ENCODE measurements at places on chromosomes 1 and 21.
A peak's percentile ranks its signal among the peaks of the same experiment; 100 is the strongest.

DNA sequence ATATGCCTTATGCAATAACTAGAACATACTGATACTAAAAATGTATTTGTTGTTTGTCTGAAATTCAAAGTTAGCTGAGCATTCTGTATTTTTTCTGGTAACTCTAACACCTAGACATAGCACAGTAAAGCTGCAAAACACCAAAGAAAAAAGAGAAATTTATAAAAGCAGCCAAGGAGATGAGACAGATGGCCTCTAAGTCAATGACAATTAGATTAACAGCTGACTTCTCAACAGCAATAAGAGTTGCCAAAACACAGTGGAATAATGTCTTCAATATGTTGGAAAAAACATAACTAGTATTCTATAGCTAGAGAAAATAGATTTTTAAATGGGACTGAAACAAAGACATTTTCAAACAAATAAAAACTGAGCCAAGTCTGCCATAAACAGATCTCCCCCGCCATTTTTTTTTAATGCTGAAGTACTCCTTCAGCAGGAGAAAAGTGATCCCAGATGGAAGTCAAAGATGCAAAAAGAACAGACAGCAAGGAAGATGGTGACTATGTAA, 81.3 kb downstream of the SYF2 start:
- DNase-seq = no peak

DNA sequence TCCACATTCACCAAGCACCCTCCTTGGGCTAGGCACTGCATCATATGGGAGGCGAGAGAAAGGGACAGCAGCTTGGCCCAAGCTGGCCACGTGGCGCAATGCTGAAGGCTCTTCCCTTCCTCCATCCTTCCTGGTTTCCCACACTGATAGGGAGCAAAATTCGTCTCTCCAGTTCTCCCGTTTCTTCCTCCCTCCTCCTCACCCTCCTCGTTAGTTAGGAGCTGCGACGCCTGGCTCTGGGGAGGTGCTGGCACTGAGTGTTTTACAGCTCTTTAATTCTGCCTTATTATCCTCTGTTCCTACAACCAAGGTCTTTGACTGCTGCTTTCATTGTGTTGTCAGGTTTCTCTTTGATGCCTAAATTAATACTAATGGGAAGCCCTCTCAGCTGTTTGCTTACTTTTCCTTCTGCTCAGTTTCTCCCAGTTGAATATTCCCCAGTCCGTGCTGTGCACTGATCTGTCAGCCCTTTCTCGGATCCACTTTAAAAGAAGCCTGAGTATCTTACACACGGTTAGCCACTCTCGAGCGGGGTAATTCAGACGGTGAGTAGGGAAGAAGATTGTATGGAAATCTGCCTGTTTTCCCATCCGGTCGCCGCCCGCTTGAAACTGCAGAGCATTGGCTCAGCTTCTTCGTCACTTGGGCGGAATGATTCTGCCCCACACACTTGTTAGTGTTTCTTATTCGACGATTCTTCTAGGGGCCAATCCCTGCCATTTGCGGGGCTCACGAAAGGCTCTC, 56.2 kb upstream of the SMYD2 start:
- no peak for DNase-seq

- DNase-seq = peak; percentile 94
Measured at GRCh38 chr1:8985915-8986813, 40.1 kb downstream of the SLC2A7 start.

DNA sequence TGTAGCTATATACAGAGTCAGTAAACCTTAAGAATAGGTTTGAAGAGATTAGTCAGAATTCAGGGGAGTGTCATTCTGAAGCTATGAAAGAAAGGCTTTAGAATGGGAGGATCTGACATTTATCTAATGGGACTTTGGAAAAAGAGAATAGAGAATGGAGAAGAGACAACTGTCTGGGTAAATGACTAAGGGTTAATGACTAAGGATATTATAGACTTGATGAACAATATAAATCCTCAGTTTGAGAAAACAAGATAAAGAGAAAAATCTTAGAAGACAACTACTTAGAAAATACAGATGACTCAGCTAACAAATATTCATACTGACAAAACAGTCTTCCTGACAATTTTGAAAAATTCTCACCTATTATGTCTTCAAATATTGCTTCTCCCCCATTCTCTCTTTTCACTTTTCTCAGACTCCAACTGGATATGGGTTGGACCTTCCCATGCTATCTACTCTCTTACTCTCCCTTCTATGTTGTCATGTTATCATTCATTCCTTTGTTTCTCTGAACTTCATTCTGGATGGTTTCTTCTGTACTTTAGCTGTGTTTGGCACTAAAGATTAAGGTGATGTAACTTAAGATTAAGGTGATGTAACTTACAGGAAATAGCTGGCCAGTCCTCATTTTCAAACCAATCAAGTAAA, 20.4 kb downstream of the SLC16A1 start:
- peak; percentile 37 for DNase-seq

GRCh38 chr1:86000601-86001000, 156.0 kb downstream of the COL24A1 start:
- no peak for DNase-seq

- DNase-seq = no peak
Measured at GRCh38 chr1:77783141-77783540, 3.7 kb downstream of the MIGA1 start.

- DNase-seq = no peak
Measured at GRCh38 chr1:30745156-30745833, 12.3 kb downstream of the LAPTM5 start.

DNA sequence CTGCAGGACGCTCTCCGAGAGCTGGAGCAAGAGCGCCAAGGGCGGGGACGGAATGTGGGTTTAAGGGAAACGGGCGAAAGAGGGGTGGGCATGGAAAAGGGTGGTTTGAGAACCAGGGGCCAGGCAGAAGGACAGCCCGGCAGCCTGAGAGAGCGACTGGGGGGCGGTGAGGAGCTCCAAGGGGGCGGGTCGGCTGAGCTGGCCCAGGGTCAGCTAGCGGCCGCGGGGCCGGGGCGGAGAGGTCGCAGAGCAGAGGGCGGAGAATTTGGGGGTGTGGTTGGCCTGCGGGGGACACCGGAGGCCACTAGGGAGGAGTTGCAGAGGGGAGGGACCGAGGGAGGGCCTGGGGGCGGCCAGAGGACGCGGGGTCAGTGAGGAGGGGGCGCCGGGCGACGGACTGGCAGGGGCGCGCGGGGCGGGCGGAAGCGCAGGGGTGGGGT, 54.7 kb downstream of the NDUFS5 start:
- DNase-seq = no peak

GRCh38 chr1:36918604-36919003, 115.7 kb downstream of the GRIK3 start:
- no peak for DNase-seq

DNA sequence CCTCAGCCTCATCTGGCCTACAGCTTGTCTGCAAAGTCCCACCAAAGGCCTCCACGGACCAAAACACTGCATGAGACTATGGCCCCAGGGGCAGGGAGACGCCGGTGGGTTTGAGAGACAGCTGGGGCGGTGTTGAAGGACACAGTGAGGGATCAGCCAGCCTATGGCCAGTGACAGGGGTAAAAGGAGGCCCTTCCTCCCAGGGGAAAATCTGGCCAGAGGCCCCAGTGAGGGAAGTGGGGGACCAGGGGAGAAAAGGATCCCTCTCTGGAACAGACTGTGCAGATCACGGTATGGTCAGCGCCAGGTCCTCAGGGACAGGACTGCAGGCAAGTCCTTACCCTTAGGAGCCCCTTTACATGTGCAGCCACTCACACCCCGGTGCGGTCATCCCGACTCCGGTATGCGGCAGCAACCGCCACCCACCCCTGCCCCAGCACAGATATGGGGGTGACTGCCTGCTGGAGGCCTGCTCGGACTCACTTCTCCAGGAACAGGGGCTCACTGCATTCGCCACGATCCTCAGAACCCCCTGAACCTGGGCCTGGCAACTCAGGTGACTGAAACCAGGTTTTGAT, 1.3 kb downstream of the CERS2 start:
- DNase-seq = no peak

- peak; percentile 9 for DNase-seq
Measured at GRCh38 chr1:106921186-106921585, 135.3 kb upstream of the PRMT6 start.

GRCh38 chr1:55472784-55473183, 257.6 kb upstream of the USP24 start:
- peak; percentile 19 for DNase-seq

DNA sequence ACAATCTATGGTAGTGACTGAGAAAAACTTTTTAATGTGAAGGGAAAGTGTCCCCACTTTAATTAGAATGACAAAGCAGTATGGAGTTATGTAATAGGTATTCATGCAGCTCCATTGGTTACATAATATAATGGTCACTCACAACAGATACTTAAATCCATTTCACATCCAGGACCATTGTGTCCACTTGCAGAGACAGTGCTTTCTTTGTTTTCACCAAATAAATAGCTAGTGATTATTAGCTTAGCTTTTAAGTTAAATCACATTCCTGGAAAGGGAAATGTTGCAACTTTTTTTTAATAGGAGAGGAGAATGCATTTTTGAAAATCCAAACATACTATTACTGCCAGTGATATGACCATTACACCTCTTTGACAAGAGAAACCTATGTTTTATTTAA, 22.9 kb downstream of the RGL1 start:
- DNase-seq = no peak

DNA sequence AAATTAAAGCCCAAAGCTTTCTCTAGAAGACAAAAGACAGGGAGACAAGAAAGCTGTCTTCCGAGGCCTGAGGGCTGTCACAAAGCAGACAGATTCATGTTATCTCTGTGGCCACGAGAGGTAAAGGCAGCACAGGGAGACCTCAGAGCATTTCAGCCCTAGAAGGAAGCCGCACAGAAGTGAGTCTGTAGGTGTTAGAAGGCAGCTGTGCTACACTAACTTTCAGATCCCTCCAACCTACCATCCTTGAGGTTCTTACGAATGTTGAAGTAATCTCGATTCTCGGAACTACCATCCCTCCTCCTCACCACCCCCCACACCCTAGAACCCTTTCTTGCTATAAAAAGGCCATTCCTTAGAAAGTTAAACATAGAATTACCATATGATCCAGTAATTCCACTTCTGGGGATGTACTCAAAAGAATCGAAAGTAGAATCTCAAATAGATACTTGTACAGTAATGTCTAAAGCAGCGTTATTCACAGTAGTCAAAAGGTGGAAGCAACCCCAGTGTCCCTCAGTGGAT, 21.5 kb upstream of the LYST start:
- no peak for DNase-seq

DNA sequence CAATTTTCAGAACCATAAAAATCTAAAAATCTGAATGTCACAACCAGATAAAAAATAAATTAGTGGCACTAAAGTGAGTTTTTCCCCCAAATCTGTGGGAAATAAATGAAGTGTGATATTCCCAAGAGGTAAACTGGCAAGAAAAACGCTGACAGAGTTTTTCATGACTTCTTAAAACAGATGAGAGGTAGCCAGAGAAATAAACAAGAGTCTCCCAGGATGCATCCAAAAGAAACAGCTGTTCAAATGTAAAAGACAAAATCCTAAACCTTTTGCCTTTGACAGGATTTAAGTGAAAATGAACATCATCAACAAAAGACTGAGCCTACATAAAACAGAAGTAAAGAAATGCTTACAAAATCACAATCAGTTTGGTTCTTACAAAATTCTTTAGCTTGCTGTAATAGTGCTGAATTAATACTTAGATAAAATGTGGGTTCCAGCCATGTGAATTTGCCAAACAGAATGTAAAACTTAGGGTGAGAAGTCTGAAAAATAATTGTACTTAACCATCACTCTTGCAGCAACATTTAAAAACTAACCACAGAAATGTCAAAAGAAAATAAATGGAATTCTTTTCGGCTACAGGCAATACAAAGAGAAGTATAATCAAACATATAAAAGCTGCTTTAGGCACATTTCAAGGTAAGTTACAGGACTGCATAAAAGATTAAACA, 133.6 kb downstream of the EIF4G3 start:
- DNase-seq = peak; percentile 86

DNA sequence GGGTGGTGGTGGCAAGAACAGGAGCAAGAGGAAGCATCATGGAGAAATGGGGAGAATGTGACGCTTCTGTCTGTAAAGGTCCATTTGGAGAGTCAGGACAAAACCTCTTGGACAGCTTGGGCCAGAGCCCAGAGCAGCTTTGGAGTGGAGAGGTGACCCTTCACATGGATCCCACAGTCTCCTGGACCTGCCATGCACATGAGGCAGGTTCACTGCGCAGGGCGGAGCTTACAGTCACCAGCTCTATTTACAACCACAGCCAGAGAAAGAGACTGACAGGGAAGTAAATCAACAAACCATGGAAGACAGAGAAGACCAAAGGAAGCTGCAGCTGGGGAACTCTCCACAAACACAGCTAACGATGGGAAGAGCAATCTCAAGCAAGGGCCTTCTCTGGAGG, 828 bp upstream of the RGS8 start:
- DNase-seq = no peak

- no peak for DNase-seq
Measured at GRCh38 chr1:111197598-111198284, 2.7 kb downstream of the DENND2D start.

- DNase-seq = no peak
Measured at GRCh38 chr21:15659753-15660422, 69.9 kb upstream of the USP25 start.

- no peak for DNase-seq
Measured at GRCh38 chr1:192512426-192513162, 63.0 kb upstream of the RGS1 start.

DNA sequence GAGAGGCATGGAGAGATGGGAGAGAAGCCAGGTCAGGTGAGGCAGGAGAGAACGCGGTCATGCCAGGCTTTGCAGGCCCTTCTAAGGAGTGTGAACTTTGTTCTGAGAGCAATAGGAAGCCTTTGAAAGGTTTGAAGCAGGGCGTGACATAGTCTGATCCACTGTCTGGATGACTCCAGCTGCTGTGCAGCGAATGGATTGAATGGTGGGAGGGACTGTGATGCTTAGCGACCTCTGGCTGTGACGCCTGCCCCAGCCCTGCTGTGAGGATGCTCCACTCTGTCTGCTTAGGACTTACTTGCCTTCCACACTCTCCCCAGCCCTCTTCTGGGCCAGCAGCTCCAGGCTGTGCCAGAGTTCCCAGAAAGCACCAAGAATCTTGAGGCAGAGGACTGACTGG, 41.8 kb upstream of the POU3F1 start:
- no peak for DNase-seq

- no peak for DNase-seq
Measured at GRCh38 chr1:29674627-29675326, 438.5 kb downstream of the PTPRU start.

GRCh38 chr1:65420590-65421350, at the start of the genes LEPR and LEPROT:
Gene LEPR (plus strand): TSS chr1:65420668. CDS start chr1:65565566, 144,898 bp downstream.
Gene LEPROT (plus strand): TSS chr1:65420668. CDS start chr1:65420725, 57 bp downstream.
- peak; percentile 31 for DNase-seq

DNA sequence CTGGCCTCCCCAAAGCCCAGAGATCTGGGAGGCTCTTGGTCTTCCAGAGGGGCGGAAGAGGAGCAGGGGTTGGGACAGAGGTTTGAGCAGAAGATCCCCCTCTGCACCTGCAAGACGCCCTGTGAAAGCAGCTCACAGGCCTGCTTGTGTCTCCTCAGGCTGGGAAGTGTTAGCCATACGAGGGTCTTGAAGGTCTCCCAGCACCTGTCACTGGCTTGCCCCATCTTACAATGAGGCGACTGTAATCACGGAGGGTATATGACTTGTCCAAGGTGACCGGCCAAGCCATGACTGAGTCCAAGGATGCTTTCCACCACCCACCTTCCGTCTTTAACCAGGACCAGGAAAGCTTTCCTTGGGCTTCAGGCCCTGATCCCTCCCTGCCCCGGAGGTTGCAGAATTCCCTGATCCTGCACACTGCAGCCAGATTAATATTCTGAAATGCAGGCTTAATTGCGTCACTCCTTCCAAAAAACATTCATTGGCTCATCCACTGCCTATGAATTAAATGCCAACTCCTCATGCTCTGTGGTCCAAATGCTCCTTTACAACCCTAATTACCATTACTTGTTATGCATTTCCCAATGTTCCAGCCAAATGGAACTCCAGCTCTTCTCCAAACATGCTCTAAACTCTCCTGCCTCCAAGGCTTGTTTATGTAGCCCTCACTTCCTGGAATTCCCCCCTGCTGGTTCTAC, 64.0 kb downstream of the DDX20 start:
- no peak for DNase-seq

All from astrocyte of the cerebellum (primary cell).